NCI-H187 treated with DMSO at 0.1 percent for 48 hours (cell line): ENCODE measurements at places on chromosomes 3 and 15.

DNA sequence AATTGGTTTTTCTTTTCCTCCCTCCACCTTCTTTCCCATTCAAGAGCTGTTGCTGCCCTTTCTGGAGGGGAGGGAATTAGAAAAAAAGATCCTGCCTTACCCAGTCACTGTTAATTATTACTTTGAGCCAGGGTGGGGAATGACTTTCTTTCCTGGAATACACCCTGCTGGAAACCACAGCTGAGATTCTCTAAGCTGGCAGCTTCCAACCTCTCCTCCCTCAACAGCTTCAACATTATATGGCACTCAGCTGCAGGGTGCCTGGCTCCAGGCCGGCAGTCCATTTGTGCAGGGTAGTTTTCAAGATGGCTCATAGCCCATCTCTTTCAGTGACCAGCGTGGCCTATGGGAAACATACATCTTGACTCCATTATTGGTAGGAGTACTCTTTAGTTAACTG, 105.8 kb downstream of the UBE3A start:
- DNase-seq = no peak

- DNase-seq = no peak
Observed at GRCh38 chr15:71072423-71072822, 42.8 kb upstream of the THSD4 start.

DNA sequence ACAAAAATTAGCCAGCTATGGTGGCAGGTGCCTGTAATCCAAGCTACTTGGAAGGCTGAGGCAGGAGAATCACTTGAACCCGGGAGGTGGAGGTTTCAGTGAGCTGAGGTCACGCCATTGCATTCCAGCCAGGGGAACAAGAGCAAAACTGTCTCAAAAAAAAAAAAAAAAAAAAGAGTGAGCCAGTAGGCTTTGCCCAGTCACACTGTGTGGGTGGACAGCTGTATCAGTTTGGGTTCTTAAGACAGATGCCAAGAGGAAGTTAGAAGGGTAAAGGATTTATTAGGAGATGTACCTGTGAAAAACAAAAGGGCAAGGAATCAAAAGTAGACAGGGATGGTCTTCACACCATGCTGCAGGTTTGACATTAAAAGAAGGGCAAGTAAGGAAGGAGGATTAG, 86.1 kb upstream of the CGNL1 start:
- no peak for DNase-seq

- no peak for DNase-seq
Observed at GRCh38 chr15:93613386-93613785, 524.4 kb upstream of the RGMA start.

- DNase-seq = no peak
Observed at GRCh38 chr3:127999509-128000106, 52.6 kb upstream of the SEC61A1 start.

GRCh38 chr3:187005827-187006481, 75.6 kb downstream of the ST6GAL1 start:
- no peak for DNase-seq

DNA sequence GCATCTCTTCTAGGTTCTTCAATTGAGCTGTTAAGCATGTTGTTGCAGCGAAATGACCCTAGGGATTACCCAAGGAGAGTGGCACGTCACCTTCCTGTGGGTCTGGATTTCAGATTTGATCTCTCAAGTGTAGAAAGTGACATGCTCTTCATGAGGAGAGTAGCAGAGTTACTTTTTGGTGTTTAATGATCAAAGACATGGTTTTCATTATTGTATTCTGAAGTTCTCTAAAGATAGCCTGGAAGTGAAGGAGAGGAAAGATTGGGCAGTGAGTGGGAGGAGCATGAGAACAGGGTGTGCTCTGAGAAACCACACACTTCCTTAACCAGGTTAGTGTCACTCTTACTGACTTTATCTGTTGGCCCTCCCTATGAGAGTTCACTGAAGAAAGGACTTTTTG, 153.6 kb downstream of the AKAP13 start:
- DNase-seq = no peak

DNA sequence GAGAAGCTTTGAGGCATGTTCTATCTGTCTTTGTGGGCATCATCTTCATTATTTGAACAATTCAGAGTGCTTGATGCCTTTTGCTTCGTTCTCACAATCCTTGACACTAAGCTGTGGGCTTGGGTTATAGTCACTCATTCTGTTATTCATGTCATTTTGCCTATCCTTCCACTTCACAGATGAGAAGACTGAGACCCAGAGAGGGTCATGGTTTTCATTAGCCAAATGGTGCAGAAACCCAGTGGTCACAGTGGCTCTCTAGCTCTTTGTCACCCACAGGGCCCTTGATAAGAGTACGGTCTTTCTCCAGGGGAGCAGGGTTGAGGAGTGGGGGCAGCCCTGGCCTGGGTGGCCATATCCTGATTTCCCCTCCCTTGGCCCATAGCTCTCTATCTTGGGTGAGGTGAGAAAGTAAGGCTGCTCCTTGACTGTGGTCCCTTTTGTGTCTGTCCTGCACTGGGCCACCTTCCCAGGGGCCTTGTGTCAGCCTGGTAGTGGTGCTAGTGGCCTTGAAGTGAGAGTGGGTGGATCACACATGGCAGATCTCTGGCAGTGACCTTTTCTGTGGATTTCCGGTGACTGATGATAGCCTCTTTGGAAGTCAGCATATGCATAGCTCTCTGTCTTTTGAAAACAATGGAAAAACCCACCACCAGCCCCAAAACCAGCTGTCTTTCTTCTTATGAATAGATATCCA, 130.1 kb downstream of the IGF1R start:
- no peak for DNase-seq

DNA sequence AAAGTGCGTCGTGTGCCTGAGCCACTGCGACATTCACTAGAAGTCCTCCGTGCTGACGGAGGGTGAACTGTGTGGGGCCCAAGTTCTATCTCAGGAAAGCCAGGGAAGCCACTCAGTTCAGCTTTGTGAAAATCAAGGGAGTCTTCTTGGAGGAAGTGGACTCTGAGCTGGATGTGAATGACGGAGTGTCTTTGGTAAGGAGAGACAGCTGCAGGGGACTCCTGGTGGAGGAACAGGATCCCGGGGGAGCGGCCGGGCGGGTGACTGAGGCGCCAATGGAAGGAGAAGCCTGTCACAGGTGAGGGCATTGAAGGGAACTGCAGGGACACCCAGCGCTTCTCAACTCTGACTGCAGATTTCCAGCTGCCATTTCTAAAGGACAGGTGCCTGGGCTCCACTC, 75.6 kb downstream of the APBA2 start:
- no peak for DNase-seq

- no peak for DNase-seq
Observed at GRCh38 chr15:25761971-25762662, 101.0 kb downstream of the ATP10A start.

- no peak for DNase-seq
Observed at GRCh38 chr15:78492872-78493271, 14.5 kb upstream of the HYKK start.

- DNase-seq = no peak
Observed at GRCh38 chr15:60510006-60510405, 31.1 kb upstream of the ICE2 start.

- DNase-seq = no peak
Observed at GRCh38 chr3:50221411-50222168, 14.4 kb upstream of the GNAI2 start.

DNA sequence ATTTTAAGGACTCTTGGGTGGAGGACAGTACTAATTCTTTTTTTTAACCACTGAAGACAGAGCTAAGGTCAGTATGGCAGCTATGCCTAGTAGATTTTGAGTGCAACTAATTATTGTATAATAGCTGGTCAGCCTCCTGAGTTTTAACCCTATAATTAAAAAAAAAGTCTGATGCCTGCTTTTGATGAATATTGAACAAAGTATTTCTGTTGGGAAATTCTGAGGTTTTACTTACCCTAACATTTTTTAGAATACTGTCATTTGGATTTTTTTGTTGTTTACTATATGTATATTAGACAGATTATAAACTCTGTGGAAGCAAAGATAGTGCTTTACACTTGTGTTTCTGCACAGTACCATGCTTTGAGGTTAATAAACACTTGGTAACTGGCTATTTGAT, 20.8 kb downstream of the TCF12 start:
- no peak for DNase-seq

DNA sequence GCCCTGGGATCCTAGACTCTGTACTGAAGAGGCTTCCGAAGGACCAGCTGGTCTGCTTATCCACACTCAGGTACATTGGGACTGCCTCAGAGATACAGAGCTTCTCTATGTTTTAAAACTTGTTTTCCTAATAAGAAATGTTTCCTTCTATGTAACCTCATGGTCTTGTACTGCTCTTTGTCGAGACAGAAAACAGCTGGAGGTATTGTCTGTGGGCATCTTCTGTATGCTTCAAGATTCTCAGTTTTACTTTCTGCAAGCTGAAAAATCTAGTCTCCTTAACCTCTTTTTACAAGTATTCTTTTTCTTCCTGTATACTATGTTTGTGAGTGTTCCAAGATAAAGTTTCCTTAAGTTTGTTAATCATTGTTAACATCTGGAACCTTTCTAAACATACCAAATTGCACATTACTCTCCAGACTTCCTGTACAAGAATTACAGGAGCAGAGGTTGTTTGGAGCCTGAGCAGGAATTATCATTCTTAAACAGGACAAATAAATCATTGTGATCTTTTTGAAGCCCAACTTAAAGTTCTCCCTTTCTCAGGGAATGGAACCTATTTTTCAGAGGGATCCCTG, 358.3 kb upstream of the CFAP20DC start:
- no peak for DNase-seq

- DNase-seq = no peak
Observed at GRCh38 chr3:155312781-155313180, 19.3 kb upstream of the STRIT1 start.

DNA sequence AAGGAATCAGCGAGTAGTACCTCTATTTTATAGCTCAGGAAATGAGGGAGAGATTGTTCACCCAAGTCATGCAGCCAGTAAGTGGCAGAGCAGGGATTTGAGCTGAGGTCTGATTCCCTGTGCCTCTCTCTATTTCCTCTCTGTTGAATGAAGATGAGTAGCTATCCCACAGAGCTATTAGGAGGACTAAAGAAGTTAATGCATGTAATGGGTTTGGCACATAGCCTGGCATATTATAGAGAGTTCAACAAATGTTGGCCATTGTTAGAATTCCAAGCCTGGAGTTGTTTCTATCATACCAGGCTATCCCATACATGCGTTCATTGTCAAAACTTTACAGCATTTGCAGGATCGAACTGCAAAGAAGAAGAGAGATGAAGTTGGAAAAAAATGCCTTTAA, 21.8 kb upstream of the KLHL6 start:
- DNase-seq = no peak

DNA sequence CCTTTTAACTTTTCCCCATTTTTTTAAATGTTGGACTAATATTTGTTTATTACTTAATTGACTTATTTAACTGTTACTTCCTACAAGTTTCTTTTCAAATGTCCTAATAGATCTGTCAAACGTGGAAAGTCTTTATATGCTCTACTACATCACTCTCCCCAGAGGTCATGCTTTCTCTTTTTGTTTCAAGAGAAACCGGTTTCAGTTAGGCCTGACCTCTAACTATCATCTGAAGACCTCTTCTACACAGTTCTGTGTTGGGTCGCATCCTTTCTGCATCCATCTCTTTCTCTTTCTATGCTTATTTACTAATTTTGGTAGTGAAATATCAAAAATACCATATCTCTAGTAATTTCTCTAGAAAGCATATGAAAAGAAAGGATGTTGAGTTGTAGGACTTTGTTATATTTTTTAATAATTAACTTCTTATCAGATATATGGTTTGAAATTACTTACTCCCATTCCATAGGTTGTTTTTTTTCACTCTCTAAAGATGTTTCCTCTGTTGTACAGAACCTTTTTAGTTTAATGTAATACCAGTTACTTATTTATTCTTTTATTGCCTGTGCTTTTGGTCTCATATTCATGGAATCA, 781.2 kb upstream of the ARPP21 start:
- DNase-seq = no peak

DNA sequence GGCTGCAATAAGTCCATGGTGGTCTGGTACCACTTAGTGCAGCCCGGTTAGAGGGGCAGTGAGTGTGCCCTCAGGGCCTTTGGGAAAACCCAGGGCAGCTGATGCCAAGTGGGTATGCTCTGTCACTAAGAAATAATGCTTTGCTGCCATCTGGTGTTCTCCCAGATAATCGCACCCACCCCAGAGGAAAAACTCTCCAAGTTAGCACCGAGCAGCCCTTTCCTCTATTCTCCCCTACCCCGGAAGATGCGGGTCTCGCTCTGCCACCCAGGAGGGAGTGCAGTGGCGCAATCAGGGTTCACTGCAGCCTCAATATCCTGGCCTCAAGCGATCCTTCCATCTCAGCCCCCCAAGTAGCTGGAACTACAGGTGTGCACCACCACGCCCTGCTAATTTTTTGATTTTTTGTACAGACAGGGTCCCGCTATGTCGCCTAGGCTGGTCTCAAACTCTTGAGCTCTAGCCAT, 21.3 kb upstream of the DAPK2 start:
- DNase-seq = no peak

DNA sequence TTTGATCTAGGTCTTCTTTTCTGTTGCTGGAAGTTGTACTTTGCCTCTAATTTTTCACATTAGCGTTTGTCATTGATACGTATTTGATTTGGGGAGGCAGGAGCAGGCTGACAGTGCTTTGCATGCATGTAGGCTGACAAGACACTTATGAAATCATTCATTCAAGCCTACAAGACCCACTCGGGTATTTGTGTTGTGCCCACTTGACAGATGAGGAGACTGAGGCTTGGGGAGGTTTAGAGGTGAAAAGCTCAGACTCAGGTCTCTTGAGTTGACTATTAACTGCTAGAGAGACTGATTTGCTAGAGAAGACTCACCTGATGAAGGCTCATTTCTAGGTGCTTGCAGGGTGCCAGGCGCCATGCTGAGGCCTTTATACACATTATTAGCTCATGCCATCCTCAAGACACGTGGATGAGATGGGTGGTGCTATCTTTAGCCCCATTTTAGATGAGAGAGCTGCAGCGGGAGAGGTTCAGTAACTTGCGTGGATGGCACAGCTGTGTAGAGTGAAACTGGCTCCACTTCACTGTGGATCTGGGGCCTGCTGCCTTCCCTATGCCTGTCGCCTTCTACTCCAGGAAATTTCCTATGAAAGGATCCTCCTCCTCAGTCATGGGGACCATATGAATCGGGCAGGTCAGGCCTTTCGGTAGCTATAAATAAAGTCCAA, 192.7 kb downstream of the ITPR1 start:
- no peak for DNase-seq

DNA sequence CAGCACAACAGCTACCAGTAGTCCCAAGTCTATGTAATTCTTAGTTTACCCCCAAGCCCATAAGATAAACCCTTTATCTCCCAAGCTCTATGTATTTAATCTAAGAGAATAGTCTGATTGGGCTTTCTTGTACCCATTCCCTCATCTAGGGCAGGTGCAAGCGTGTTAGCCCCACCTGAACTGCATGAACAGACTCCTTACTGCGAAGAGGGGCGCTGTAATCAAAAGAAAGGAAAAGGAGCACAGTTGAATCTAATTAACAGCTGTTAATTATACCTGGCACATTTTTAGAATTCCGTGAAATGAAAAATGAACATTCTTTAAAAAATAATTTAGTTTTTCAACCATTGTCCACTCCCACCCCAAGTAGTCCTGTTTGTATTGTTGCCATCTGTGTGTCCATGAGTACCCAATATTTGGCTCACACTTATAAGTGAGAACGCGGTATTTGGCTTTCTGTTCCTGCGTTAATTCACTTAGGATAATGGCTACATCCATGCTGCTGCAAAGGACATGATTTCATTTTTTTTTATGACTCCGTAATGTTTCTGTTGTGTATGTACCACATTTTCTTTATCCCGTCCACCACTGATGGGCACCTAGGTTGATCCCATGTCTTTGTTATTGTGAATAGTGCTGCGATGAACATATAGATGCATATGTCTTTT, 26.5 kb upstream of the NEDD4 start:
- DNase-seq = no peak
